ENCODE measurements at places on chromosomes 1 and 21.

GRCh38 chr21:32319012-32319411, 20.4 kb downstream of the MRAP start:
- no peak for DNase-seq

DNA sequence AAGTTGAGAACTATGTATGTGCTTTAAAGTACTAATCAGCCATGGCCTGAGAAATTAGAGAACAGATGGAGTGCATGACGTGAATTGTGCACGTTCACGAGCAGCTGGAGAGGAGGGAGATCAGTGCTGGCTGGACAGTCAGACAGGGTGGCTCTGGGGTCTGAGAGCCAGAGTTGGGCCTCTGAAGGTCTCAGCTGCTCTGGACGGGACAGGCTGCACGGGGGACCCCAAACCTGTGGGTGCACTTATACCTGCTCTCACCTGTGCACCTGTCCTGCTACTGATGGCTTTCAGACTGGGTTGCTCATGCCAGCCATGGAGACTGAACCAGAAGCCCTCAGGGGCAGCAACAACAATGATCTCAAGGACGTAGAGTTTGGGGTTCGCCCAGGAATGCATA, 43.5 kb downstream of the UMODL1 start:
- no peak for DNase-seq

GRCh38 chr1:162213281-162213912, 143.9 kb downstream of the NOS1AP start:
- DNase-seq: no peak

GRCh38 chr1:54014009-54014629, 3.9 kb downstream of the LDLRAD1 start:
- DNase-seq: no peak

DNA sequence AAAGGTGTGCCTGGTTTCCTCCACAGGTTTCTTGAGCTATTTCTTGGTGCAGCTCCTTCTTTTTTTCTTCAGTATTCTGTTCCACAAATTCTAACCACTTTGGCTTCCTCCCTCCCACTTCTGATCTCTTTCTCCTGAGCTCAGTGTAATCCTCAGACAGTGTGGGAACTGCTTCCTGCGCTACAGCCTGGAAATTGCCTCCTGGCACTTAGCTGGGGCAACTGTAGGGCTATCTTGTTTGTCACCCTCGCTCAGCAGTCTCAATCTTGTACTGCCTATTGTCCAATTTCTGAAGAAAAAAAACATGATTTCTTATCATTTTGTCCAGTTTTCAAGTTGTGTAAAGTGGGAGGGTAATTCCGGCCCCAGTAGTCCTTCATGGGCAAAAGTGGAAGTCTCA, 24.0 kb upstream of the GALNT2 start:
- DNase-seq: no peak

DNA sequence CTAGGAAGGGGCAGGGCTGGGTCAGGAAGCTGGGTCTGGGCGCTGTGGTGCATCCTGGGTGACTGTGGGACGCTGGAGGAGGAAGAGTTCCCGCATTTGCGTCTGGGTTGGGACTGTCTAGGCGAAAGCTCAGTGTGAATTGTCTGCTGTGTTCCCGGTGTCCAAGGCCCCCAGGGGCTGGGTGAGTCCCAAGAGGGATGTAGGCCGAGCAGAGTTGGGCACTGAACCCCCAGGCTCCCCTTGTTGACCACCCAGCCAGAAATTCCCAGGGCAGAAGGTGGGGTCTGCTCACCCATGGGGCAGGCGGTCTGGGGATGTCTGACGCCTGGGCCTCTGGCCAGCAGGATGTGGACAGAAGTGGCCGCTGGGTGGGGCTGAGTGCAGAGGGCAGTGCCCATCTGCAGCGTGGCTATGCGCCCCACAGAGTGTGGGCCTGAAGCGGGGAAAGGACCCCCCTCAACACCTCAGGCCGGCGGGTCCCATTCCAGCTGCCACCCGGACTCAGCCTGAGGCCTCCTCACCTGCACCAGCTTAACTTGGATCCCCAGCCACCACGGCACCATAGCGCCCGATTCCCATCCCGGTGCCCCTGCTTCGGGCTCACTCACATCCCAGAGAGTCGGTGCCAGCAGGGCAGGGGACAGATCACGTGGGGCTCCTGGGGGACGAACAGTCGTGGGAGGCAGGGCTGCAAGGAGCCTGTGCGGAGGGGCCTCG, 37.0 kb upstream of the POFUT2 start:
- DNase-seq: no peak

DNA sequence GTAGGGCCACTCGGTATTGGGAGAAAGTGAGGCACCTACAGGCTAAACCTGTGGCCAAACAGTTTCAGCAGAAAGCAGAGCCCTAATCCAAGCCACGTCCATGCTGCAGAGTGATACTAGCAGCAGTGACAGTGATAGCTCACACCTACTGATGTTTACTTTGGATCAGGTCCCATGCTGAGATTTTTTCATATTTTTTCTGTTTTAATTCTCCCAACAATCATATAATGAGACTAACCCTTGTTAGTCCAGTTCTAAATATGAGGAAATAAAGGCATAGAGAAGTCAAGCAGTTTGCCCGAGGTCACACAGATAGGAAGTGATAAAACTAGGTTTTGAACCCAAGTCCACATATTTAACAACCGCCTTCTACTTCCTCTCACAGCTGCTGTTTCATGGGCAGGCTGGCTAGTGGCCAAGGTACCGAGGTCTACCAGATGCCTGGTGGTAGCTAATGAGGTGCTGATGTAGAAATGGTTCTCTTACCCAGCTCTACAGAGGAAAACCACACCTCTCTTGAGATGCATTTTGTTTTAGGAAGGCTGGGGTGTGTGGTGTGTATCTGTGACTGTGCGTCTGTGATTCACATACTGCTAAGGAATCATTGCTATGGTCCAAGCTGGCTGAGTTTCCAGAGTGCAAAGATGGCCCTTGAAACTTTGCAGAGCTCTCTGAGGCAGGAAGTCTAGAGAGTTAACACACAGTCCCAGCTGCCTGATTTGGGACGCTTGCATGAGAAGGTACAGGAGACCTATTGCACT, 80.3 kb upstream of the ARTN start:
- DNase-seq: no peak

DNA sequence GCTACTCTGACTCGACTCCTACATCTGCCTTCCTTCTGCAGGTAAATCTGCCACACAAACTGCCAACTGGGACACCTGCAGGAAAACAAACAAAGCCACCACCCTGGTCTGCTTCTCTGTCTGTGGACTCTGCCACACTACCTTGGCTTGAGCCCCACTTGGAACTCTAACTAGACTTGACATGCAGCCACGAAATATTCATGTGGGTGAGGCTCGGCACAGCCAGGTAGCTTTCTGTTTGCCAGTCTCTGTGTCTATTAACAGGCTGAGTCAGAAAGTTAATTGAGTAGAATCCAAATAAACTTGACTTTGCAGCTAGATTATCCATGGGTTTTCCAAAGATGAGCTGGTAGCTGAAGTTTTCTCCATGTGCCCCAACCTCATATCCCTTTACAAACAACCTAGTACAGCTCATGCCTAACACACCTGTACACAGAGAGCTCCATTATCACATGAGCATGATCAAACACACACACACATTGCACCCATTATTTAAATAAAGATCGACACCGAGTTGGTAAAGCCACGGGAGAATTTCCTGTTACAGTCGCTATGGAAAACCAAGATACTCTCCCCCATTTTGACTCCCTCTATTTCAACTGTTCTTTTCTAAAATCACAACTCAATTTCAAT, 808 bp downstream of the C1orf116 start:
- DNase-seq: no peak

DNA sequence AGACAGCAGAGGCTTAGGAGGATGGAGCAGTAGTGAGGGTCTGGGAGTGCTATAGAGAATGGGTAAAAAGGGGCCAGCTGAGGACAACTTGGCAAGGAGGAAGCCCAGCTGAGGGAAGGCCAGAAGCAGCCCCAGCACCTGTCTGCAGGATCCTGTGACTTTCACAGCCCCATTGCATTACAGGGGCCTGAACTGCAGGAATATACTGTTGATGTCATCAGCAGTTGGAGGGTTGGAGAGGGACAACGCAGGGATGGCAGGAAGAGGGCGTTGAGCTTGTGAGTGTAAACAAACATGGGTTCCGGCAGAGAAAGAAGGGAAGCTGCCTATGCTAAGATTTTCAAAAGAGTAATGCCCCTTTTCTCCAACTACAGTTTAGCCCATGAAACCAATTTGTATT, 628.5 kb downstream of the SMYD3 start:
- no peak for DNase-seq

- DNase-seq: no peak
Measured at GRCh38 chr1:209787551-209787950, 3.2 kb upstream of the C1orf74 start.

DNA sequence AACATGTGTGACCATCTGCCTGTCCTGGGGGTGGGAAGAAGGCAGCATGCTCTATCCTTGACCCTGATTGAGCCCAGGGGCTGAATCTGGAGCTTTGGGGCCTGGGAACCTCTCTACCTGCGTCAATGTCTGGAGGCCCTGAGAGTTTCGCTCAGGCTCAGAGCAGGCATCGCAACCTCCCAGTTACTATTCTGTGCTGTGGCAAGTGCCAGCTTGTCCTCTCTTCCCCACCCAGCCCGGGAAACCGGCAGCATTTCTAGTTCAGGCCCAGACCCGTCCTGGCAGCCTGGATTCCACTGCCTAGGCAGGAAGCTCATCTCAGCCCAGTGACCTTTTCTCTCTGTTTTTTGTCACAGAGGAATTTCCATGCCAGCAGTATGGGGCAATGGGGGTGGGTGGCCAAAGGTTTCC, 10.0 kb upstream of the IRF6 start:
- DNase-seq: no peak

DNA sequence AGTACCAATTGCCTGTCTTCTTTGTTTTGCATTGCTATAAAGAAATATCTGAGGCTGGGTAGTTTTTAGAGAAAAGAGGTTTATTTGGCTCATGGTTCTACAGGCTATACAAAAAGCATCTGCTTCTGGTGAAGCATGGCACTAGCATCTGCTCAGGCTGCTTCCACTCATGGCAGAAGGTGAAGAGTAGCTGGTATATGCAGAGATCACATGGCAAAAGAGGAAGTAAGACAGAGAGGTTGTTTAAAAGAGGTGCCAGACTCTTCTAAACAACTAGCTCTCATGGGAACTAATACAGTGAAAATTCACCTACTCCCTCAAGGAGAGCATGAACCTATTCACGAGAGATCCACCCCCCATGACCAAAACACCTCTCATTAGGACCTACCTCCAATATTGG, 56.7 kb upstream of the GUCA2B start:
- no peak for DNase-seq

DNA sequence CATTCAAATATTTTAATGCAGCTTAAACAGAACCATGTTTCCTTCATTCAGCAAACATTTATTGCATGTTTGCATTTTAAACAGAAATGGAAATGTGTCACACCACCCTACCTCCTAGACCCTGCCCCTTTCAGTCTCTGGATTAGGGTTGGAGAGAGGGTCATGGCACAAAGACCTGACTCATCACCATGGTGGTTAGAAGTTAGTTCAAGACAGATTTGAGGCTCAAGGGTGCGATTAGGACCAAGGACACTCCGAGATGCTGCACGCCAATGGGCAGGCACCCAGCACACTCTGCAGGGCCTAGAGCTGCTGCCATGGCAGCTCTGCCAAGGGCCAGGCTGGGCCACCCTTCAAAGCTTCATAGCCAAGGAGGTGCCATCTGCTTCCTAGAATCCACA, 86.9 kb downstream of the NAV1 start:
- DNase-seq: no peak

DNA sequence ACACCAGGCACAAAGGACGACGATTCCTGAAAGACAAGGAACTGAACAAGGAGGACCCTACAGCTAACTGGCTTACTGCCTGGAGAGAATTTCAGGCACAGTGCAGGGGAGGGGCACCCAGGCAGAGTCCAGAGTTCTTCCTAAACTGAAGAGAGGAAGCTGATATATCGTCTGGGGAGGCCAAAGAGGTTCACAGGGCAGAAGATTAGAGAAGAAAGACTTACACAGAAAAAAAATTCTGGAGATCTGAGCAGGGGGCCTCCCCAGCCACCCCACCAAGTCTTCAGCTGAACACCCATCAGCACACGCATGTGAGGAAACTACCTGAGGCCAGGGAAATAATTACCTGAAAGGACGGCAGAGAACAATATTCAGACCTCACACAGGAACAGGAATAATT, 24.6 kb downstream of the SORT1 start:
- no peak for DNase-seq

DNA sequence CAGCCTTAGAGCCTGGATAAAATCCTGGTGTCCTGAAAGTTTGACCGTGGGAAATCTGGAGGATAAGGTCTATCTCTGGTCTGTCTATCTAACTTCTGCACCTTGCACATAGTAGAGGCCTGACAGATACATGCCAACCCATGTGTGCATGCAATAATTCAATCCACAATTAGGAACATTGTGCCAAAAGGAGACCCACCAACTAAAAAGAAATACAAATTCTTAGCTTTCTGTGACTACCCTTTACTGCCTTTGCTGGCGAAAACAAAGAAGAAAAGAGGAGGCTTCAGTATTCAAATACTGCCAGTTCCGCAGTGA, 381 bp upstream of the KLHL20 start:
- no peak for DNase-seq

- DNase-seq: no peak
Measured at GRCh38 chr1:107194380-107194779, 53.5 kb downstream of the NTNG1 start.

DNA sequence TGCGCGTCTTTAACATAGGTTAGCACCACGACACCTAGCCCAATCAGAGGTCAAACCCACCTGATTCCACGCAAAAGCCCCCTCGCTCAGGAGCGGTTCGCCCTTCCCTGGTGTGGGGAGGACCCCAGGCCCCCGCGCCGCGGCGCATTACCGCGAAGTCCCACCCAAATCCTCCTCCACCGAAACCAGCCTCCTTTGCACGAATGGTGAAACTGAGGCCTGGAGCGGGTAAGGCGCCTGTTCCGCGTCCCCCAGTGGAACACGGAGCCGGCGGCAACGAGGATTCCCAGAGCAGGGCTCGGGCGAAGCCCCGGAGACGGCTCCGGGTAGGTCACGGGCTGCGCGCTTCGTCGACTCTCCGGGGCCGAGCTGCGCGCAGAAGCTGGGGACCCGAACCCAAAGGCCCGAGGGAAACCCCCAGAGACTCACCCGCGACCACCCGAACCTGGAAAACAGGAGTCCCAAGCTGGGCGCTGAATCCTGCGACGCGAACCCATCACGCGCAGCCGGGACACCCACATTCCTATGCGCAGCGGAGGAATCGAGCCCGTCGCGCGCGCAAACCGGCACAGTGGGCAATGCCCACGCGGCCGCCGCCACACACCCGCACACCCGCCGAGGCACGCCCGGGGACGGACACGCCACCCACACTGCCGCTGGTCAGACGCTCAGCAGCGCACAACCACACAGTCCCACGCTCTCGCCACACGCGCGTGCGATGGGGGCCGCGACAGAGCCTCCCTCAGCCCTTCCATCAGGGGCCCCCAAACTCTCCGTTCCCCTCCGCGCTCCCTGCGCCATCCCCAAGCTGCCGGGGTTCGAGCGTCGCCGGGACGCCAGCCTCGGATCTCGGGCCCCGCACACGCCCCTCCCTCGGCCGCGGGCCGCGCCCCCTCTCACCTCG, 507 bp downstream of the GLIS1 start:
- DNase-seq: no peak

DNA sequence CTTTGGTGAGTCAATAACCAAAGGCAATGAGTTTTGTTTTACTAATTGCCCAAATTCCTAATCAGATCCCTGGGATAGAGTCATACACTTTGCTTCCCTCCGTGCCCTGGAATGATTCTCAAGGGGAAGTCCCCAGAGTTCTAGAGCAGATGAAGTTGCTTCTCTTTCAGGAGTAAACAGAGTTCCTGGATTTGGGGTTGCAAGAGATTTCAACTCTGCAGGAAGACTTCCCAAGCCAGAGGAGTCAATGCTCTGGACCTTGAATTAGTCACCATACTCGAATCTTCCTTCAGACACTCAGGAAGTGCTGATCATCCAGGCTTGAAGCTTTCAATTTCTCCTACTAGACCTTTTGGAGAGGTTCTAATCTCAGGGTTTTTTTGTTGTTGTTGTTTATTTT, 39.6 kb downstream of the FCER1A start:
- no peak for DNase-seq

Data from GM12892 (cell line).